HL-60 (cell line): ENCODE measurements at places on chromosomes 16 and 17.

DNA sequence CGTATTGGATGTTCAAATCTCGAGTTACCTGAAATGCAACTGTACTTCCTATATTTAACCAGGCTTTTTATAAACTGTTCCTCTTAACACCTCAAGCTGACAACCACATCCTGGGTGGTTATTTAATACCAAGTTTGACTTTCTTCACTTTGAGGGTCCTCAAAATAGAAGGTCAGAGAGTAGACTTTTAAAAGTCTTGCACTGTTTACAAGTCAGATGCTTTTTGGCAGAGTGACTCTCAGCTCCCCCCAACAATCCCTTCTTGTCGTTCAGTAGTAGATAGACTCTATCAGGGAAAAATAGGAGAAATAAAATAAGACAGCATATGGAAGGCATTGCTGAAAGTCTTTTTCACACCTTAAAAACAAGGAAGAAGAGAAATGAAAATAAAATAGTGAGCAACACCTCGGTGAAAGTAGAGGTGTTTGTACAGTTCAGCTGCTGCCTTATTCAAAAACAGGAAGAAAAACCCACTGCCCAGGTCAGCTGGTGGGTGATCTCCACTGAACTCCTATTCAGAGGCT lies 650.4 kb downstream of the WWOX start:
- DNase-seq: no peak

- DNase-seq: no peak
These were observed 123.0 kb upstream of the RBFOX1 start for GRCh38 chr16:7209598-7209997.

DNA sequence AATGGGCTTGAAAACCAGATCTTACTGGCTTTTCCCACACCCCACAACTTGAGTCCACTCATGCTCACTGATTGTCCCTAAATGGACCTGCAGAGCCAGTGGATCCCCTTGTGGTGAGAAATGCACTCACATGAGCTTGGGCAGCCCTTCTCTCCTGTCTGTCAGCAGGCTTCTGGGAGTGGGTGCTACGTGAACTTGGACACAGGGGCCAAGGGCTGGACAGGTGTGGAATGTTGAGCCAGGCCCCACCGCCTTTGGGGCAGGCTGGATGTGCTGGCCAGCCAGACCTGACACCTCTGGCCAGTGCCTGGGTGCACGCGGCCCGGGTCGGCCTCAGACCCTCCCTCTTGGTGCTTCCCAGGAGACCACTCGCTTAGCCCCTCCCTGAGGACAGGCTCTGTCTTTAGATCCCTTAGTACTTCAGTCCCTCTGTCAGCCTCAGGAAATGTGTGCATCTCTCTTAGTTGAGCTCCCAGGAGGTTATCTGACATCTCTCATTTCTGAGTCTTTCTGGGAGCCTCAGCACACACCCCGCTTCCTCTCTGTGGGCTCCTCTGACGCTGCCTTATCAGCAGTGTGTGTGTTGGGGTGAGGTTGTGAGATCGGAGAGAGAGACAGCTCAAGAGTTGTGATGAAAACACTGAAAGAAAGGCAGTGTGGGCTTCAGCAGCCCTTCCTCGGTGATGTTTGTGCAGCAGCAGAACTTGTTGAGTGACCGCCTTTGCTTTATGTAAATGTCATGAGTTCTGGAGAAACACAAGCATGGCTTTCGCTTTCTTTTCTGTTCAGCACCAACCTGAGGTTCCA lies 117.0 kb downstream of the RAB11FIP4 start:
- no peak for DNase-seq

DNA sequence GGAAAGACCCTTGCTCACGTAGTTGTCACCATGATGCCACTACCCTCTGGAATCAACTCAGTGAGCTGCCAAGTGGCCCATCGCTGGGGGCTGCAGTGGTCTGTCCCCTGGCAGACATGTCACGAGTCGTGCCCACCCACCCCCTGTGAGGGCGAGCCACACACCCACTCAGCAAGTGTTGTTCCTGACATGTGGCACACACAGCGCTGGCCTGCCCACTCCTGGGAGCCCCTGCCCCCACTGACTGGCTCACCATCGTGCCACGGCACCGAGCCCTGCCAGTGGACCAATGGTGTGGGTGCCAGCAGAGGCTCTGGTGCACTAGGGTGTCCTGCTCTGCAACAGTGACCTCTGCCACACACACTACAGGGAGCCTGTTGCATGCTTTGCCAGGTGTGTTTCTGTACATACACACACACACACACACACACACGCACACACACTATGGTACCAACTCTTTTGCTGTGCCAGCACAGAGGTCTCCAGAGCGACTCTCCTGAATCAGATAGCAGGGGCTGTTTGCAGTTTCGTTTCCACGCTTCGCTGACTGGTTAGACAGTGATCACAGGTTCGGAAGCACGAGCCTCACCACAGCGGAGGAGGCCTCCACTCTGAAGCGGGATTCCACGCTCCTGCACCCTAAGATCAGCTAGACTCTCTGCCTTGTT lies 7.7 kb downstream of the RTN4RL1 start:
- no peak for DNase-seq

DNA sequence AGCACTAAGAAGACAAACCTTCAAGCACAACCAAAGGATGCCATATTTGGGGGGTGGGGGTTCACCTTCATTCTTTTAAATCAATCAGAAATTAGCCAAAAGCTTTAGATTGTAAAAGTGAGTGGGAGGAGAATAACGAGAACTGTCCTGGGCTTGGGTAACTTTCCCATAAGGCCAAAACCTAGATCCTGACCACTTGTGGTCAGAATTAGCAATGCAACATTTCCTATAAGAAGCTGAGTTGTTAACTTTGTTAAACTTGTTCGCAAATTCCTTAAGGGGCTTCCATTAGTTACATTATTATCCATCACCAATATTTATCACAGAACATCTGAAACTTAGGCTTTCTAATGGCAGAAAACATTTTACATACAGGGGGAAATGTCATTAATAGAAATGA lies 25.1 kb downstream of the STAT5B start:
- DNase-seq: peak; percentile 53

- DNase-seq: no peak
These were observed 724.8 kb downstream of the CDH11 start for GRCh38 chr16:64397042-64397441.

DNA sequence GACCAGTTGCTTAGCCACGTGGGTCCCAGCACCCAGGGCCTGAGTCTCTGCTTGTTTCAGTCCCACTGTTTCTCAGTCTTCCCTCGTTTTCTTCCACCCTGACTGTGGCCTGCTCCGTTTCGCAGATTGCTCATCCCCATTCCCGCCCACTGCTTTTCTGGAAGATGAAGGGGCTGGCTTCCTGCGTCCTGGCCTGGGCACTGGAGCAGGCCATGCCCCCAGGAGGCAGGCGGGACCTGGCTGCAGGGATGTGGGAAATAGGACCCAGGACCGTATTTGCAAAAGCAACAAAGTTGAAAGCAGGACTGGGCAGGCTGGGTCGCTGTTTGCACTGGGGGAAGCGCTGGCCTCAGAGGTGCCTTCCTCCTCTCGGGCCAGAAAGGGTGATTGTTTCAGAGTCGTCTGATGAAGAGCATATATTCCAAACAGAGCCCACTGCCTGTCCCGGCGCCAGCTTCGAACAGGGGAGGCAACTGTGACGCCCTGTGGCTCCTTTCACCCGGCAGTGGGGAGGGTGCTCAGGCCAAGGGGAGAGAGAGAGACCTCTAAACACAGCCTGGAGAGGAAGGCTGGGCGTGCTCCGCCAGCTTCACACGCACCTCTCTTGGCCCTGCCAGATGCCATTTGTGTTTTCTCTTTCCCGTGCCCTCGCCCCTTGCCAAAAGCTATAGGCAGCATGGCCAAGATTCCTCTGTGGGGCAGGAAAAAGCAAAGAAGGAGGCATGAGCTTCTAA lies 108.6 kb downstream of the CMIP start:
- no peak for DNase-seq

DNA sequence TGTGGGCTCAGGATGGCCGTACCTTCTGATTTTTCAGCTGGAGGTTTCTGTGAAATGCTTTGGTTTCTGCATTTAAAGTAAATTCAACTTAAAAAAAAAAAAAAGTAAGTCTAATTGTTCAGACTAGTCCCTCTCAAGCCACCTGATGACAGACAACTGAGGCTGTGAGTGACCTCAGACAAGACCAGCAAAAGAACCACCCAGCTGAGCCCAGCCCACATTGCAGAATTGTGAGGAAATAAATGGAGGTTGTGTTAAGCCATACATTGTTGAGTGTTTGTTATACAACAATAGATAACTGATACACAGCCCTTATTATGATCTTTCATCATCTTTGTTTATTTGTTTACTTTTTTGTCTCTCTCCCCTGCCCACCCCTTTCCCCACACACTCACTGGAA lies 44.7 kb upstream of the CMIP start:
- DNase-seq: no peak

DNA sequence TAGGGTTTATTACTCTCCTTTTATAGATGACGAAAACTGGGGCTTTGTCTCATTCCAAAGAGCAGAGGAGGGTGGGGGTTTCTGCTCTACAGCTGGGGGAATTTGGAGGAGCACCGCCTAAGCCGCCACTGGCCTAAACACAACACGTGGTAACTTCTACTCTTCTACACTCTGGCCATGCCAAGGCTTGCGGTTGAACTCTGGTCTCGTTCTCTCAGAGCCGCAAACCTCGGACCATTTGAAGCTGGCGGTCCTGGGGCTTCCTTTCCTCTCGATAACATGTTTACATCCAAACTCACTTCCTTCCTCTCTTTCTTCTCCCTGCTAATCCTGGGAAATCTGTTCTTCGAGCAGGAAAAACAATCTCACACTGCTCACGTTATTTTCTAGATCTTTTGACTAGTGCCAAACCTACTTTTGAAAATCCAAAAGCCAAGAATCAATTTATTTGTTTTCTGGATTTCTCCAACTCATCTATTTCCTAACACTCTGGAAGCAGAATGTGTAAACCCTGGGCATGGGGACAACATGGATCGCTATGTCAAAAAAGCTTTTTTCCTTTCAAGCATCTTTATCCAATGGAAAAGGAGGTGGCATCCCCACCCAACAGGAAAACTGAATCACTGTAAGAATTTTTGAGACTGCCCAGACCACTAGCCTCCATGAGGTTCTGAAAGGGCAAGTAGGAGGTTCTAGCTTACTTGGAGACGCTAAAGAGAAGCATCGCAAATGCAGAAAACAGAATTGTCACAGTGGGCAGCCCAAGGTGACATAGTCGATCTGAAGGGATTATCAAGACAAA lies 13.6 kb upstream of the EEF2K start:
- peak; percentile 88 for DNase-seq

DNA sequence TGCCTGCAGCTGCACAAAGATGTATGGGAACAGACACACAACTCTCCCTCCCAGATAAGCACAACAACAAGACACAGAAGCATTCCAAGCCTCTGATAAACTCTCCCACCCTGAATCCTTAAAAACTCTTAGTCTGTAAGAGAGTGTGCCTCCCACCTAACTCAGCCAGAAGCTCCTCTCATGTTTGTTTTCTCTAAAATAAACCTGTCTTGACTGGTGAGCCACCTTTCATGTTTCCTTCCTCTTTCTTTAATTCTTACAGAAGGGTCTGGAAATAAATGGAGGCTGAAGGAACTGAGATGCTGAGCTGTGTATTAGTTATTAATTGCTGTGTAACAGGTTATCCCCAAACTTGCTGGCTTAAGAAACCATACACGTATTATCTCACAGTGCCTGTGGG lies 57.2 kb downstream of the MEOX1 start:
- DNase-seq: no peak

DNA sequence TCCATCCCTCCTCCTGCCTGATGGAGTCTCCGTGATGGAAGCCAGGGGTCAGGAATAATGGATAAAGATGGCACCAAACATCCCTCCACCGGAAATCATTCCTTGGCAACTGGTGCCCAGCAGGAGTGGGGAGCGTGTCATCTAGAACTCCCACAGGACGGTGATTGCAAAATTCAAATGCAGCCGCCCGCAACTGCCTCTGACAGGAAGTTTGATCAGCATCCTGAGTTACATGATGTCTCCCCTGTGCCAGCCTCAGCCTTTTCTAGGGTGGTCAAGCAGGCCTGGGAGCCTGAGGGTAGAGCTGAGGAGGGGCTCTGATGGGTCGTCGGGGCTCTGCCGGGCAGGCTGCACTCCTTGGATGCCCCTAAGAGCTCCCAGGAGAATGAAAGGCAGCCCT lies 52.8 kb downstream of the GSG1L start:
- no peak for DNase-seq

- DNase-seq: no peak
These were observed 21.1 kb upstream of the DOC2B start for GRCh38 chr17:202501-202951.

- DNase-seq: no peak
These were observed 112.3 kb downstream of the HS3ST2 start for GRCh38 chr16:22926105-22926751.

- DNase-seq: no peak
These were observed 19.2 kb upstream of the MTSS2 start for GRCh38 chr16:70705056-70705455.

GRCh38 chr16:84810518-84811273 lies 9.1 kb upstream of the CRISPLD2 start:
- DNase-seq: peak; percentile 87

DNA sequence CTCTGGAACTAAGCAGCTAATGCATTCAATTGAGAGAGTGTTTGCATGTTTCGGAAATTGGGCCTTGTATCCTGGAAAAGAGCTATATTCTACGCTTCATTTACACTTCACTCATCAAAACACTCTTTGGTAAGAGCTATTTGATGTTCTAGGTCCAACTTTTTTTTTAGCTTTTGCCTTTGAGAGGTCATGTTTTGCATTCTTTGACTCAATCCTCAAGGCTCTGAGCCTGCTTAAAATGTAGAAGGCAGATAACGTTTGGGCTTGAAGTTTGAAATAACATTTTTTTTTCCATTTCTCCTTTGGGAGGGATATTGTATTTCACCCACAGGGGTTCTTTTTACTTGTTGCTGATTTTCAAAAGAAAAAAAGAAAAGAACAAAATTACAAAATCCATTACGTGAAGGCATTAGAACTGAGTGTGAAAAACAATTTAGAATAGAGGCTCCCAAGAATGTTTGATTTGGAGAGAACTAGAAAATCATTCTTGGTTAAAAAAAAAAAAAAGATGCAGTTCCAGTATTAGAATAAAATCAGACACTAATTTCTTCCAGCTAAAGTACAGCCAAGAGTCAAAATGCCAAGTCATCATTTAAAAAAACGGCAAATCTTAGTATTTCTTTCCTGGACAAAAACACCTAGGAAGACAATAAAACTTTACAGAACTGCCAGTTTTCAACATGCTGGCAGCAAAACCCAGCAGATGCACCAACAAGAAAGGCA lies 268.5 kb downstream of the GRIN2A start:
- DNase-seq: no peak

DNA sequence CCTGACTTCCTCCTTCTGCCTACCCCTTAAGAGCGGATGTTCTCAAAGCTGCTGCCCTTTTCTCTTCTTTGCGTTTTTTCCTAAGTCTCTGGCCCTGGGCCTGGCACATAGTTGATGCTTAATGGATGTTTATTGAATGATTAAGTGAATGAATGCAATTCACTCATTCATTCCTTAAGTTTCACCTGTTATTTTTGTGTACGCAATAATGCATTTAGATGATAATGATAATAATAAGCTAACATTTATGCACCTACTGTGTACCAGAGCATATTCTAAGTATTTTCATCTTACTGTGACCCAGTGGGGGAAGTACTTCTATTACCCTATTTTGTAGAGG lies 4.4 kb downstream of the CCL5 start:
- no peak for DNase-seq

GRCh38 chr17:7239091-7240027 lies at the start of gene PHF23:
Gene PHF23 (minus strand): TSS chr17:7239457. CDS start chr17:7239279, 178 bp downstream.
- DNase-seq: peak; percentile 96

- no peak for DNase-seq
These were observed 219.3 kb downstream of the ZNF423 start for GRCh38 chr16:49636608-49637007.
